SJCRH30 (cell line): ENCODE measurements at places on chromosomes 7 and 10.

DNA sequence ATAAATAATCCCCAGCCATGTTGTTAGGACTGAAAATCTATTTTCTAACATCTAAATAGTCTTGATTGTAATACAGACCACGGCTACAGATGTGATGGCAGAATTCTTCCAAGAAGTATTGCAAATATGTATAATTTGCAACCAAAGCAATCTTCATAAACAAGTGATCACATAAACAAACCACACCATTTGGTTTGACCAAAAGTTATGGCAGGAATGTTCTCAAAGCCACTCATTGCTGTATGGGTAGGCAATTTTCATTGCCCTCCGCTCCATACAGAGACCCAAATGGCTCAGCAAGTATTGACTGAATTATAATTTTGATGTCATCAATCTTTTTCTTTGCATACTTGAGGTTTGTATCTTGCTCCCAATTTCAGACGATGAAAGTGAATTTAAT is 19.0 kb upstream of the RHOBTB1 start:
- H3K4me1 ChIP-seq: peaks cover 28% of the 10 kb centered on the region
- H3K27ac ChIP-seq: peak overlapping the region; percentile 100
- DNase-seq: peak; percentile 6
- H3K36me3 ChIP-seq: no peaks in the 10 kb centered on the region

- no peak overlapping the region for H3K27ac ChIP-seq
- no peaks in the 10 kb centered on the region for H3K36me3 ChIP-seq
- no peaks in the 10 kb centered on the region for H3K4me1 ChIP-seq
- no peak for DNase-seq
Measured at GRCh38 chr10:16803464-16803863, 13.8 kb downstream of the RSU1 start.

GRCh38 chr7:36827726-36828703 is 103.7 kb upstream of the AOAH start:
- H3K27ac ChIP-seq: no peak overlapping the region
- no peak overlapping the region for H3K4me3 ChIP-seq
- no peaks in the 10 kb centered on the region for H3K36me3 ChIP-seq
- no peak for DNase-seq
- H3K27me3 ChIP-seq: no peaks in the 10 kb centered on the region
- no peaks in the 10 kb centered on the region for H3K4me1 ChIP-seq

- peaks cover 3% of the 10 kb centered on the region; the same call in 1 of the 2 replicates for H3K27me3 ChIP-seq
- H3K36me3 ChIP-seq: no peaks in the 10 kb centered on the region
- no peak overlapping the region for H3K4me3 ChIP-seq
- no peak for DNase-seq
Measured at GRCh38 chr7:43072530-43072929, 39.9 kb upstream of the HECW1 start.
